ENCODE measurements at places on chromosomes 12 and 14.

- no peak for DNase-seq
These were observed 7.6 kb downstream of the SLC38A2 start for GRCh38 chr12:46364777-46365580.

DNA sequence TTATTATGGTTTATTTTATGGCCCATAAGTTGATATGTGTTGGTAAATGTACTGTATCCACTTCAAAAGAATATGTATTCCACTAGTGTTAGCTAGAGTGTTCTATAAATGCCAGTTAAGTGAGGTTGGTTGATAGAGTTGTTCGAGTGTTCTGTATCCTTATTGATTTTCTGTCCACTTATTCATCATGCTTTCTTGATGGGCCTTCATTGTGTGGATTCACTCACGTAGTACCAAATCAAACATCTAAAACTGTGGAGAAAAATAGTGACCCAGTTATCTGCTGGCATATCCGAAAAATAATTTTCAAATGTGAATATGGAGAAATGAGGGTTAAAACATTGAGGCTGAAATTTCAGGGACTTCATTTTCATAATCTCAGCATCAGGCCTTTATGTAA is 230.4 kb downstream of the TRHDE start:
- DNase-seq, result no peak

- DNase-seq, result no peak
These were observed 261.4 kb downstream of the TTC8 start for GRCh38 chr14:89085737-89086382.

DNA sequence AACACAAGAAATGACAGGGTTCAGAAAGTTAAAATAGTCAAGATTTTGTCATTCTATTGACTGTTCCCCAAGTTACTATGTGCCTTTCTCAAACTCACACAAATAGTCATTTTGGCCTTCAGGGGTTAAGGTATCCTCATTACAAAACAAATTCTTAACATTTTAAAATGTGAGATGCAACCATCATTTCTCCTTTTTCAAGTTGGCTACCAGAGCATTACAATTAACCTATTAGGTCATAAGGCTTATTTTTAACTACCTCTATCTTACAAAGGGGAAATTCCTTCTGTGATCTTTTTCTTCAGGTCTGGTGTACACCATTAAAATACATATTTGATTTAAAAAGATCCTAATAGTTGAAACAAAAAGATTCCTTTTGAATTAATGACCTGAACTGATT is 61.2 kb downstream of the SLC38A1 start:
- no peak for DNase-seq

- no peak for DNase-seq
These were observed 131.8 kb upstream of the USP15 start for GRCh38 chr12:62128175-62128975.

DNA sequence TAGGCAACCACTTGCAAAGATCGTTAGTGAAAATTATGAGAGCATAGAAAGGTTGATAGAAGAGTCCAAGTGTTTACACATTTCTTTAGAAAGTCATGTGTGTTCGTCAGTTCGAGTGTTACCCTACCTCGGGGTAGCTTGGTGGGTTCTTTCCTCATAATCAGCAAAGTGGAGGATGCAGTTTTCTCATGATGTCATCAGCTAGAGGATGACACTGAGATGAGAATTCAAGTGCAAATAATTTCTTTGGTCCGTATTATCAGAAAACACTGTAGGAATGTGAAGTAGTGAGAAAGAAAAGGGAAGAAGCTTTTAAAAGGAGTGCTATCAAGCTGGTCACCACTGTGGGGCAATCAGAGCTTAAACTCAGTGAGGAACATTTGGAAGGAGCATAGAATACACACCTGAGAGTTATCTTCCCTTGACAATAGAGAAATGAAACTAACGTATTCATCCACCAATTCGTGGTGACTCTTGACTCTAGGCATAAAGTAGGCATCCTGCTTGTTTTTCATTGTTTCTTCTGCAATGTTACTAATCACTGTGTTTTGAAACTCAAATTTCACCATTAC is 1340.9 kb upstream of the TMEM132C start:
- no peak for DNase-seq

DNA sequence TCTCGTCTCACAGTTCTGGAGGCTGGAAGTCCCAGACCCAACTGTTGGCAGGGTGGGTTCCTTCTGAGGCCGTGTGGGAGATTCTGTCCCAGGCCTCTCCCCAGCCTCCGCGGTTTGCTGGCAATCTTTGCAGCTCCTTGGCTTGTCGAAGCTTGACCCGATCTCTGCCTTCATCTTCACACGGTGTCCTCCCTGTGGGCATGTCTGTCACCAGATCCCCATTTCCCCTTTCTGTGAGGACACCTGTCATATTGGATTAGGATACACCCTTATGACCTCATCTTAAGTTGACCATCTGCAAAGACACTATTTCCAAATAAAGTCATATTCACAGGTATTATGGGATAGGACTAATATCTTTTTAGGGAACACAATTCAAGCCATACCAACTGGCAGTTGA is 22.6 kb upstream of the LRP1-AS start:
- no peak for DNase-seq

GRCh38 chr12:14605401-14605989 is 37.8 kb upstream of the PLBD1 start:
- DNase-seq, result no peak

DNA sequence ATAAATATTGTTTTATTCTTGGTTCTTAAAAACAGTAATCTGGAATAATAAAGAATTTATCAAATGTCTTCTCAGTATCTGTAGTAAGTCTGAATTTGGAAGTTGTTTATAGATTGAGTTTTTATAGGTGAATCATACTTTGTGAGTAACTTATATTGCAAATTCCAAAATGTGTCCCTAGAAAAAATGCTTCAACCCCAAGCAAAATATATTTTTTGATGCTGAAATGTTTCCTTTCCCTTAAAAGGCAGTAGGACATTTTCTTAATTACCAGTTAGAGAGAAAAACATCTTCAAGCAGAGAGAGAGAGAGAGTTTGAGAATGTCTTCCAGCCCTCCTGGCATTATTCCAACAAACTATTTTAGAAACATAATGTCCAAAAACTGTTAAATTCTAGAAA is 37.9 kb downstream of the PELI2 start:
- DNase-seq, result no peak

- DNase-seq, result no peak
These were observed 71.7 kb downstream of the PTPRO start for GRCh38 chr12:15393995-15394394.
